Stromal cell of bone marrow (primary cell): ENCODE measurements at places on chromosomes 5 and 9.

GRCh38 chr5:146440353-146440752 lies 6.8 kb upstream of the TCERG1 start:
- DNase-seq, result no peak

- no peak for DNase-seq
Measured at GRCh38 chr9:72480921-72481320, 40.5 kb upstream of the TMC1 start.

DNA sequence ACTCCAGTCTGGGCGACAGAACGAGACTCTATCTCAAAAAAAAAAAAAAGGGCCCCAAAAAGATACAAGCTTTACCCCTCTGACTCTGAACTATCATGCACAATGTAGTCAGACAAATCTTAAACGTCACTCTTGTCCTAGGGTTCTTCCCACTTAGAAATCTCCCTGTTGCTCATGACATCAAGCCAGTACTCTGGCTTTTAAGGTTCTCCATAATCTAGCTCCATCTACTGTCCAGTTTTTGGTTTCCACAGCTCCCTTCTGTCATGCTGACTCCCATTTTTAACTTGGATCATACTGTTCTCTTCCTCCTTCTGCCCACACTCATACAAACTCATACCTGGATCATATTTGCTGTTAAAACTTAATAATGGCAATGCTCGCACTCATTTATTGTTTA lies 156.7 kb upstream of the TLX3 start:
- DNase-seq, result peak; percentile 10

GRCh38 chr5:34016222-34016621 lies 8.4 kb upstream of the AMACR start:
- no peak for DNase-seq

DNA sequence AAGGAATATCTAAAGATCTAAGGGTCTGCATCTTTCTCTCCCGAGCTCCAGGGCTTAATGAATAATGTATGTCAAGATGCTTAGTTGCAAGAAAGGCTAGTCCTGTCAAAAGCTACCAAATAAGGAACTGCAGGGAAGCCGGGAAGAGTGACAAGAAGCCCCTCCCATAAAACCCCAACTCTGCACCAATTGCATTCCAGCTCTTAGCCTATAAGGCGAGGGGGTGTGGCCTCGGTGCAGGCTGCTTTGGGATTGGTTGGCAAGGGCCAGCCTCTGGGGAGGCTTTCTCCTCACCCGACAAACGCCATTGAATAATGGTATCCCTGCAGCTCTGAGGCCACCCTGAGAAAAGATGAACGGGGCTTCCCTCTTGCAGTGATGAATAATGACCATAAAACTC lies 416.9 kb downstream of the RAB3C start:
- no peak for DNase-seq

DNA sequence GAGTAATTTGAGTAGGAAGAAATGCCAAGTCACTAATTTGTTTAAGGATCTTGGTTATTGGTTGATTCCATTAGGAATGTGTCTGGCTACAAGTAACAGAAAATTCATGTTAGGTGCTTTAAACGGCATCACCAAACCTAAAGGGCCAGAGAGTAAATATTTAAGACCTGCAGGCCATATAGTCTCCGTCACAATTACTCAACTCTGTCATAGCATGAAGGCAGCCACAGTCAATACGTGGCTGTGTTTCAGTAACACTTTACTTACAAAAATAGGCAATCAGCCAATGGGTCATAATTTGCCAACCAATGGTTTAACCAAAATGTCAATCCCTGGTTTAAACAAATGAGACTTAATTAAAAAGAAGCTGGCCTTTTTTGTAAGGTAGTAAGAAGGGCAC lies 98.5 kb downstream of the ARL15 start:
- DNase-seq, result no peak

GRCh38 chr5:69042915-69043654 lies 50.7 kb upstream of the SLC30A5 start:
- peak; percentile 87 for DNase-seq

DNA sequence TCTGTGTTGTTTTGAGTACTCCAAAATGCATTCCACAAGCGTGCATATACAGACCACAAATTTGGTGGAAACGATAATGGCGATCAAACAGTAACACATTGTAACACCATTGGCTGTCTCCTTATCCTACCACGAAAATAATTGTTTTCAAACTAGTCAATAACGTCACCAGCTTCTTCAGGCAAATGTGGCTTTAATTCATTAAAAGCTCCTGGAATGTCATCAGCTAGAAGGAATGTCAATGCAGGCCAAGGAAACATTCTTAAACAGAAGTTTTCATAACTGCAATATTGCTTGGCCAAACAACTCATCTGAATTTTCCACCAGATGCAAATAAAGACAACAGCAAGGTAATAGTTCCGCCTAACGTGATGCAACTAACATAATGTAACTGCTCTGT lies 71.6 kb upstream of the XPA start:
- peak; percentile 32 for DNase-seq

DNA sequence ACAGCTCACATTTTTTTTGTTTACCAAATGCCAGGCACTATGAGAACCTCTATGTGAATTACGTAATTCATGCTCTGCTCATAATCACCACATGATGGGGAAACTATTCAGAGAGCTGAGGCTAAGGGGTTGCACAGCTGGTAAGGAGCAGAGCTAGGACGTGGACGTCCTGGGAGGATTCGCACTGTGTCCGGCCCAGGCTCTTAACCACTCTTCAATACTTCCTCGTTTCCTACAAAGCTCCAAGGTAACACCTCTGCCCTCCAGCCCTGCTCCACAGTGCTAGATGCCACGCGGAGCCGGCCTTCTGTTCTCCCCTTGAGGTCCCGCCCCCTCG lies 8.7 kb downstream of the PHF19 start:
- DNase-seq, result peak; percentile 42

- no peak for DNase-seq
Measured at GRCh38 chr5:55364537-55365055, 56.8 kb downstream of the MTREX start.

GRCh38 chr9:84839541-84839940 lies 170.0 kb downstream of the NTRK2 start:
- peak; percentile 37 for DNase-seq

- DNase-seq, result peak; percentile 18
Measured at GRCh38 chr5:112594095-112594850, 143.4 kb upstream of the APC start.

GRCh38 chr9:98158071-98158831 lies 34.2 kb downstream of the CORO2A start:
- no peak for DNase-seq

GRCh38 chr9:113589407-113589806 lies 125.9 kb downstream of the RGS3 start:
- DNase-seq, result no peak

- DNase-seq, result no peak
Measured at GRCh38 chr5:65880496-65881072, 45.8 kb upstream of the ERBIN start.

GRCh38 chr5:146005264-146005663 lies 68.9 kb downstream of the SH3RF2 start:
- DNase-seq, result no peak

DNA sequence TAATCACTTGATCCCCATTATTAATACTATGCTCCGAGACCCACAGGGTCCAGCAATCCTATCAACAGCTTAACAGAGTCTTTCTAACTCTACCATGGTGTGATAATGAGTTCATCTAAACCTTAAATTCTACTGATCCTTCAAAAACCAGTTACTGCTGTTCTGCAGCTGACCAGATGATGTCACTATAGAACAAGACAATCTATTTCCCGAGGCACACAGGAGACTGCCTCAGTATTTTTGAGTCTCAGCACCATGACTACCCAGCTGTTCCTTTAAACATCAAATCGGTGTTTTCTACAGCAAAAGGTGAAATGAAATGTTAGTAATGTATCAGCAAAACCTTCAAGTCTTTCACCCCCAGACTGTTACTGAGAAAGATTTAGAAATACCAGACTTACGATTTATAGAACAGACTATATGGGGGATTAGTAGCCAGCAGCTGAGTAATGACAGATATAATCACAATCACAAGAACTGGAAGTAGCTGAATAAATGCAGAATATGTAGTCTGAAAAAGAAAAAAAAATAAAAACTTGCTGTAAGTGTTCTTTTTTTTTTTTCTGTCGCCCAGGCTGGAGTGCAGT lies 16.9 kb downstream of the DNAJC18 start:
- peak; percentile 59 for DNase-seq

DNA sequence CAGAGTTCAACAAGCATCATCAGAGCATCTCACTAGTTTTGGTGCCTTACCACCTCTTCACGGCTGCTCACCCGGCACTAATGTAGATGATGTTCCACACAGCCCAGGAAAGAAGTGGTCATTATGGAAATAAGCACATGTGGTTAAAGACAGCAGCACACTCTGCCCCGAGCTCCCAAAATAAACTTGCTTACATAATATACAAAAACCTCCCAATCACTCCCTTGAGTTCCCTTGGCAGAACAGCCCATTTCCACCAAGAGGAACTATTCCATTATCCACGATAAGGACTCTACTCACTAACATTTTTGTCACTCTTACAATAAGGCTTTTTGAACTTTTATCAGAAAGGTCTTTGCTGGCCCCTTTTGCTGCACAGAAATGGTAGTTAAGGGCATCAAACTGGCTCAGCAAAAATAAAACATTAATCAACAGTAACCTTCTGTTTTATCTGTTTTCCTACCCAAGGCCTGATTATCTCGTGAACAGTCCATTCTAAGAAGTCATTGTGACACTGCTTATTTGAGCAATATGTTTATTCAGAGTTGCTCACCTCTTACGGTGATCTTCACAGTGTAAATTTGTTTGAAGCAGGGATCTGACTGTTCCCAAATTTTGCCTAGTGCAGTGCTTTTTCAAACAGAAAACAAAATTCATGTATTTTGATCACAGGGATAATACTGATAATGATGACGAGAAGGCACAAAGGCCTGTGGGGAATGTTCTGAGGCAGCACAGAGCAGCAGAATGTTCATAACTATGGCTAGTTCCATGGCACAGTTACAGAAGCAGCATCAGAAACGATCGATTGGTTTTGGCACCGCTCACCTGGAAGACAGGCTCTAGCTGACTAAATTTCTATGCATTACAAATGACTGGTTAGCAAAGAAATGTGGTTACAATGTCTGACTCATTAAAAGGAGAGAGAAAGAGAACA lies 399.8 kb upstream of the PIK3R1 start:
- no peak for DNase-seq

DNA sequence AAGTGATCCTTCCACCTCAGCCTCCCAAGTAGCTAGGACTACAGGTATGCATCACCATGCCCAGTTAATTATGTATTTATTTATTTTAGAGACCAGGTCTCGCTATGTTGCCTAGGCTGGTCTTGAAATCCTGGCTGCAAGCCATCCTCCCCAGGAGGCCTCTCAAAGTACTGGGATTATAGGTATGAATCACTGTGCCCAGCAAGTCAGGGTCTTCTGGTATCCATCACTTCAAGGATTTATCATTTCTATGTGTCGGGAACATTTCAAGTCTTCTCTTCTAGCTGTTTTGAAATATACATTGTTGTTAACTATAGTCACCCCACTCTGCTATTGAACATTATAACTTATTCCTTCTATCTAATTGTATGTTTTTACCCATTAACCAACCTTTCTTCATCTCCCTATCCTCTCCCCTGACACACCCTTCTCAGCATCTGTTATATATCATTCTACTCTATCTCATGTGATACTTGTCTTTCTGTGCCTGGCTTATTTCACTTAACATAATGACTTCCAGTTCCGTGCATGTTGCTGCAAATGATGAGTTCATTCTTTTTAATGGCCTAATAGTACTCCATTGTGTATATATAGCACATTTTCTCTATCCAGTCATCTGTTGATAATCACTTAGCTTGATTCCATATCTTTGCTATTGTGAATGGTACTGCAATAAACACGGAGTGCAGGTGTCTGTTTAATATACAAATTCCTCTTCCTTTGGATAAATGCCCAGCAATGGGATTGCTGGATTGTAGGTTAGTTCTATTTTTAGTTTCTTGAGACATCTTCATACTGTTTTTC lies 26.4 kb downstream of the UTP15 start:
- no peak for DNase-seq

GRCh38 chr9:129568560-129569501 lies 52.1 kb downstream of the C9orf50 start:
- no peak for DNase-seq

GRCh38 chr5:19885040-19885824 lies 102.8 kb downstream of the CDH18 start:
- no peak for DNase-seq

DNA sequence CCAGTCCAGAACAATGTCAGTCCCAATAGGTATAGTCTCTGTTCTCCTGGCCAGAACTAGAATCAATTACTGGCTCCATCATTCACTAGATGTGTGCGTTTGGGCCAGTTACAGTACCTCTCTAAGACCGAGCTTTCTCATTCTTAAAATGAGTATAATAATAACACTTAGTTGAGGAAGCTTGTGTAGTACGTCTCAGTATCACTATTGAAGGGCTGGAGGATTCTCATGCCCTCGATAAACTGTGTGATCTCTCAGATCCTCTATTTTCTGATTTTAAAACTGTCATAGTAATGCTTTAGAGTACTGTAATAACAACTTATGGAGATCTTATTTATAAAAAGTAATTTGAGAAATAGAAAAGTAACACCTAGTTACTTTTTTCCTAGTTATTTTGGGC lies 50.7 kb downstream of the CDKN2A start:
- DNase-seq, result no peak

DNA sequence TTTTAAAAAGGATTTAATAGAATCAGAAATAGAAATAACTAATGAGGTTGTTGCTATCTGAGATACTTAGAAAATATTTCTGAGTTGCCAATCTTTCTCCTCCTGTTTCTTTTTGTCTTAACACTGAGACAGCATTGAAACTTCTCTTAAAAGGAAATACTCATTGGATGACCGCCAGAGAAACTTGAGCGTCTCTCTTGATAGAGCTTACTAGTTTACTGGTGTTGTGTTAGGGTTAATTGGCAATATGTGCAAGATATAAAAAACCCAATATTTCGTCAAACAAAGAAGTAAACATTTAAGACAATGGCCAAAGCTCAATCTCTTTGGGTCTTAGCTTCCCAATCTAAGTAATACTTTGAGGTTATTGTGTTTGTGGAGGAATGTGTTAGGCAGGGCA lies 176.4 kb upstream of the CHD1 start:
- no peak for DNase-seq

GRCh38 chr9:9124616-9125015 lies 1325.0 kb upstream of the DMAC1 start:
- no peak for DNase-seq

DNA sequence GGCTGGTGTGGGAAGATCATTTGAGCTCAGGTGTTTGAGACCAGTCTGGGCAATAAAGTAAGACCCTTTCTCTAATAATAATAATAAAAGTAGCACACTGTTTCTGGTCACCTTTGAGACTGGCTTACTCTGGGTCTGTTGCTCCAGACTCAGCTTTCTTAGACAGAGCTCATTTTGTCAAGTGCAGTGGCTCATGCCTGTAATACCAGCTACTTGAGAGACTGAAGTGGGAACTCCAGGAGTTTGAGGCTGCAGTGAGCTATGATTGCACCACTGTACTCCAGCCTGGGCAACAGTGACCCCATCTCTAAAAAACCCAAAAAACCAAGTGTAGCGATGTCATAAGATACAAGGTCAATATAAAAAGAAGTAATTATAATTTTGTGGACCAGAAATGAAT lies 36.4 kb upstream of the RNU6ATAC start:
- DNase-seq, result no peak

GRCh38 chr5:40572937-40573336 lies 106.8 kb upstream of the PTGER4 start:
- DNase-seq, result peak; percentile 78
